ENCODE measurements at places on chromosomes 5 and 9.

- no peak for DNase-seq
These were observed 33.2 kb downstream of the KDM3B start for GRCh38 chr5:138385660-138386059.

DNA sequence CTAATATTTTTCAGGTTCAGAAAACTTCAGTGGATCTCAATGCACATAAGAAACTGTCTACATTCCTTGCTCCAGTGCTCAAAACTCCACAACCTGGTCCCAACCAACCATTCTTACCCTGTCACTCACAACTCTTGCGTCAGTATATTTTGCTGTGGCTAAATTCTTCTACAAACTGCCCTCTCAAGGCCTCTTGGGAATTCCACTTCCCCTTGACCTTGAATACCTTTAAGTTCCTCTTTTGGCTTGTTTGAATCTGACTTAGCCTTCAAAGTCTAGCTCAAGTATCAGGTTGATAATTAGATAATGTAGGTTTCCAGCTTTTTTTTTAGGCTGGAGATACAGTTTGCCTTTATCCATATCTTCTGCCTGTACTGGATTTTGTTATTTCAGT, 128.3 kb downstream of the SLF1 start:
- no peak for DNase-seq

DNA sequence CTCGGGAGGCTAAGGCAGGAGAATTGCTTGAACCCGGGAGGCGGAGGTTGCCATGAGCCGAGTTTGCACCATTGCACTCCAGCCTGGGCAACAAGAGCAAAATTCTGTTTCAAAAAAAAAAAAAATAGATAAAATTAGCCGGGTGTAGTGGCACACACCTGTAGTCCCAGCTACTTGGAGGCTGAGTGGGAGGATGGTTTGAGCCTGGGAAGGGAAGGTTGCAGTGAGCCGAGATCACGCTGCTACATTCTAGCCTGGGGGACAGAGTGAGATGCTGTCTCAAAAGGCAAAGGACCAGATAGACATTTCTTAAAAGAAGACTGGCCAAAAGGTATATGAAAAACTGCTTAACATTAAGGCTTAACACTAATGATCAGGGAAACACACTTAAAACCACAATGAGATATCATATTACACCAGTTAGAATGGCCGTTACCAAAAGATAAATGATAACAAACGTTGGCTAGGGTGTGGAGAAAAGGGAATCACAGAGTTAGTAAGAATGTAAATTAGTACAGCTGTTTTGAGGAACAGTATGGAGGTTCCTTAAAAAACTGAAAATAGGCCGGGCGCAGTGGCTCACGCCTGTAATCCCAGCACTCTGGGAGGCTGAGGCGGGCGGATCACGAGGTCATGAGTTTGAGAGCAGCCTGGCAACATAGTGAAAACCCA, 10.1 kb upstream of the MARVELD2 start:
- no peak for DNase-seq

- DNase-seq, result no peak
These were observed 63.9 kb upstream of the OR2K2 start for GRCh38 chr9:111393971-111394370.

- DNase-seq, result no peak
These were observed 118.7 kb upstream of the WWC1 start for GRCh38 chr5:168172760-168173223.

DNA sequence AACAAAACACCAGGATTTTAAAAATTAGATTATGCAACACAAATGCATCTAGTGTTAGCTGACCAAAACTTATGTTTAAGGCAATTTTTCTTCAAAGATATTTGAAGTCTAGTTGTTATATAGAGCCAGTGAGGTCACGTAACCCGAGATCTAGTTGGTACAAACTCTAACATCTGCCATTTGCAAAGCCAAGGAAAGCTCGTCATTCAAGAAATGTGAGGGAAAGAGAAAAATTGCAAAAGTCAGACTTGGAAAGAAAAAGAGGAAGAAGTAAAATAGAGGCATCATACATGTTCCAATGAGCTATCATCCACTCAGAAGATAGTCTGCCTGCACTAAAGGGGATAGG, 293.4 kb upstream of the PUM3 start:
- DNase-seq, result no peak

- no peak for DNase-seq
These were observed 41.1 kb upstream of the TCF7 start for GRCh38 chr5:134073404-134073803.

- no peak for DNase-seq
These were observed 36.5 kb upstream of the SEMA5A start for GRCh38 chr5:9582406-9582805.

GRCh38 chr9:121721058-121721350, 69.6 kb downstream of the DAB2IP start:
- no peak for DNase-seq

- DNase-seq, result no peak
These were observed 173.7 kb downstream of the ERCC6L2 start for GRCh38 chr9:96048956-96049831.

GRCh38 chr5:66881480-66882161, 285.4 kb downstream of the MAST4 start:
- DNase-seq, result no peak

DNA sequence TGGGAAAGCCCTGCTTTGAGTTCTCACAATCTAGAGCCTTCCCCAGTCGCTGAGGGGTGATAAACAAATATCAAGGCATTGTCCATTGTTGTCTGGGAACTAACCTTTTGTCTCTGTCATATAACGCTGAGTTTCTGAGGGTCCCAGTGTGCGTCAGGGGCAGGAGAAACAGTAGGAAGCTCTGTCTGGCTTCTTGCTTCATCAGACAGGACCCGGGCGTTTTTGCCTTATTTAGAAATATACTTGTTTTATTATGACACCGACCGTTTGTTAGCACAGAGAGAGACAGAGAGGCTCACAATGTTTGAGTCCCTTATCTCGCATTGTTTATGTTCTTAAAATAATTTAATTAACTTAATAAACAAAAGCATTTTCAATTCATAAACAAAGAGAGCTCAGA, 204.9 kb upstream of the GAS1 start:
- no peak for DNase-seq

- no peak for DNase-seq
These were observed 58.7 kb upstream of the TNFSF8 start for GRCh38 chr9:114988962-114989599.

DNA sequence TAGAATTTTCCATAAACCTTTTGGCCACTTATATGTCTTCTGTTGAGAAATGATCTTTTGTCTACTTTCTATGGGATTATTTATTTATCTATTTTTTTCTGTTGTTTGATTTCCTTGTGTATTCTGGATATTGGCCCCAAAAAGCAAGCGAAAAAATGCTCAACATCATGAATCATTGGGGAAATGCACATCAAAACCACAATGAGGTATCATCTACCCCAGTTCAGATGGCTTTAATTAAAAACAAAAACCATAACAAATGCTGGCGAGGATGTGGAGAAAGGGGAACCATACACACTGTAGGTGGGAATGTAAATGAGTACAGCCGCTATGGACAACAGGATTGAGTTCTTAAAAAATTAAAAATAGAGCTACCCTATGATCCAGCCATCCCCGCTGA, 125.0 kb upstream of the LPCAT1 start:
- DNase-seq, result no peak

DNA sequence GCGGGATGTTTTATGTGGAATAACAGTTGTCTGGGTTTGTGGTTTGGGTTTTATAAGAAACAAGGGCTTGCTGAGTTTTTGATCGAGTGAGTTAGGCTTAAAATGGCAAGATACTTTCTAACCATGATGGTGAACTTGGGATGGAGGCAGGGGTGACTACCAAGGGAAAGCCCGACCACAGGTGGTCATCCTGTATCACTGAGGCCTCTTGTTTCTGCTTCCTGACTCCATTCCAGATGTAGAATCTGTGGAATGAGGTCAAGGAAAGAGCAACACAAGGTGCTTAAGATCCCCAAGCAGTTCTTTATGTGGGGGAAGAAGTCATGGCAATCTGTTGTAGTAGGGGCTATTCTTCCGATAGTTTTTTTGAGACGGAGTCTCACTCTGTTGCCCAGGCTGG, 122.3 kb downstream of the GOLPH3 start:
- DNase-seq, result no peak

DNA sequence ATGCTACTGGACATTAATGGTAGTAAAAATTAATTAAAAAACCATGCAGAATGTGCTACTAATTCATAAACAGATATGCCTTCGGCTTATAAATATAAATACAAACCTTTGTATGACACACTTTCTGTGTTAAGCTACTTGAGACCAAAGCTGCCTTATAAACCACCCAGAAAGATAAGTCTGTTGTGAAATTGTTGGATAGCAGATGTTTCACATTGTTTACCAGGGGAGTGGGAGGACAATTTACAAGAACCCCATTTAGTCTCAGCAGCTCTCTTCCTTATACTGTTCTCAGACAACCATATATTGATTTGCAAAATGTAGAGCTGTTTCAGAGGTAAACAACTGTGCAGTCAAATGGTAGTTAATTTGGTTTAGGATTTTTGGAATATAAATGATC, 524.4 kb downstream of the PRR16 start:
- no peak for DNase-seq

DNA sequence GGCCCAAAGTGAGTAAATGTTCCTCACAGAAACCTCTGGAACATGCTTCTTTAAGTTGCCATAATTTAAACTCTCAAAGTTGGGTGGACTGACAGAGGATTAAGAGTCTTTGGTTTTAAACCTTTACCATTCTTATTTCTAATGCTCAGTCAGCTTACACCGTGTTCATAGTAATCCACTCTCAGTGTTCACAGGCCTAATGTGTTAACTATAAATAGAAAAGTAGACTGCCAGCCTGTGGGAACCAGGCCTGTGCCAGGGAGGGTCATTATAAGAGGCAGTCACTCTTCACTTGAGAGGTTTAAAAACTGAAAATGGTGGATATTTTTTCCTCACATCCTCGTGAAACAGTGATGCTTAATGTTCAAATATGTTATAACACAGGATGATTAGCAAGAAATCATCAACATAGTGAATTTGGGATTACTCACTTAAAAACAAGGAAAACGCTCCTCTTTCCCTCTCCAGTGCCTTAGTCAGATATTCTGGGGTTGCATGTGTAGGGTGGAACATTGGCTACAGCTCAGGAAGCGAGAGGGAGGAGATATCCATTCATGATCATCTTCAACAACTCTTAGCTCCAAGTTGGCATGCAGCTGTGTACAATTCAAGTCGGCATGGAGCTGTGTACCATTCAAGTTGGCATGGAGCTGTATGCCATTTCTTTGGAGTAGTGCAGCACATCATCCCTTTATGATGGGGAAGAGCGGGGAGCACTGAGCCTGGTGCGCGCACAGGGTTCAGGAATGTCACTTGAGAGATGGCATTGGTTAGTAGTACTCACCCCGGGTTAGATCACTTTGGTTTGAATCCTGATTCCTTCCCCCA, 65.8 kb downstream of the KIAA1958 start:
- DNase-seq, result no peak

DNA sequence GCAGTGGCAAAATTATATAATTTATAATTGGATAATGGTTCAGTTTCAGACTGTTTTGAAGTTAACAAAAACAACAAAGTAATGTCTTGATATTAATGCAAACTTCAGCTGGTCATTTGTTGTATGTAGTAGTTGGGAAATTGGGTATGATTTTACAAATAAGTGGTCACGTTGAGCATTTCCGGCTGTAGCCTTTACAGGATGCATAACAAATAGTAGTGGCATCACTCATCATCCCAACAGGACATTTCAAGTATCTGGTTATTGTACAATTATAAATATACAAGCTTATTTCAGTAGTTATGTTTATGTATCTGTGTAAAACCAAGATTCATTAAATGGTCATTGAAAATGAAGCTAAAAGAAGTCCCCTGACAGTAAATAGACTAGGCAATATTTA, 72.9 kb downstream of the SMIM15 start:
- no peak for DNase-seq

DNA sequence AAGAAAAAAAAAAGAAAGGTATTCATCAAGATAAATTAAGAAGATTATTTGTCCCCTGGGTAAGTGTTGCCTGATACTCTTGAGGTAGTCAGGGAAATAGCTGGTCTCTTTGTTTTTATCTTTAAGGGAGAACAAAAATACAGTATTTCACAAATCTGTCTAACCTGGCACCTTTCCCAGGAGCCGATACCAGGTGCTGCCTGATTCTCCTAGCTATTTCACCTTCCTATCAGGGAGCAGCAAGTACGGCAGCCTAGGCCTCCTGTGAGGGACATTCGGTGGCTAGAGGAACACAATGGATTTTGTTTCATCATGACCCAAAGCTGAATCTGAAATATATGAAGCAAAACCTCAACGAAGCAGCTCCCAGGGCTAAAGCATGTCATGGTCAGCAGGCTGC, 86.0 kb downstream of the TARS1 start:
- no peak for DNase-seq

GRCh38 chr5:69364414-69364813, 4.9 kb downstream of the AK6 start:
- no peak for DNase-seq

DNA sequence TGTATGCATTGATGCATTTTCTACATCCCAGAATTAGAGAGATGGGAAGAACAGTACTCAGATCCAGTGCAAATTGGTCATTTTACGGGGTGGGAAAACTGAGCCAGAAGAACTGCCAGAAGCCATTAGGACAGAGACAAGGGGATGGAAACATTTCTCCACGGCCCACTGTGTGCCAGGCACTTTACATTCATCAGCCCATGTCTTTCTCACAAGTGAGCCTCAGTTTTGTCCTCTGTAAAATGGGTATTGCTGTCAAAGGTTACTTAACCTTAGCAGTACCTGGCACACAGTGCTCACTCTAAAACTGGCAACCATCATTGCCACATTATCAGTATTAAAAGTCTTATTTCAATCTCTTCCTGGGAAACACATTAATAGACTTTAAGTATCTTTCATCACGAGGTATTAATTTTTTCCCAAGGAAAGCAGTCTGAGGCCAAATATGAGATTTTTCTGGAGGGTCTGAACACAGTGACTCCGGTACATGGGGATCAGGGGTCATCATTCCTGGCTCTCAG, 5.2 kb downstream of the DUSP1 start:
- no peak for DNase-seq

- no peak for DNase-seq
These were observed 27.9 kb downstream of the CDKN2A start for GRCh38 chr9:21966140-21966851.

DNA sequence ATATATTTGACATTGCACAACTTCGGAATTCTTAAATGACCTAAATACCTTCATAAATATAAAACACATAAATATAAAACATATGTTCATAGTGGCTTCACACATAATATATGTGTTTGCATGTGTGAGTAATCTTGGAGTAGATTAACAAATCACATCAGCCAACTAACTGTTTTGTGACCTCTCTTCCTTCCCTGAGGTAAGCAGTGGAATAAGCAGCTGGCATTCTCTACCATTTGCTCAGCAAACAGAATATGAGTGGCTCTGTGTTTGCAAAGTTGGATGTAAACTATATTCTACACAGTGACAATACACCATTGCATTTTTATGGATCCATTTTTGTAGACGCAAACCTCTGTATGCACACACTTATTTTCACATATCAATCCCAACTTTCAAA, 189.9 kb downstream of the ACER2 start:
- DNase-seq, result no peak

Data from NT2/D1 (cell line).